ENCODE measurements at places on chromosomes 13 and 19. TPM values are rescaled to one million over a fixed set of nuclear protein-coding genes. Genes with fewer than 3 reads are reported as not detected.

LMTK3 gene
- total RNA-seq = 6.3 TPM

NDUFS7 gene
- 58.3 TPM for total RNA-seq

FFAR1 gene
- total RNA-seq = not detected

DNA sequence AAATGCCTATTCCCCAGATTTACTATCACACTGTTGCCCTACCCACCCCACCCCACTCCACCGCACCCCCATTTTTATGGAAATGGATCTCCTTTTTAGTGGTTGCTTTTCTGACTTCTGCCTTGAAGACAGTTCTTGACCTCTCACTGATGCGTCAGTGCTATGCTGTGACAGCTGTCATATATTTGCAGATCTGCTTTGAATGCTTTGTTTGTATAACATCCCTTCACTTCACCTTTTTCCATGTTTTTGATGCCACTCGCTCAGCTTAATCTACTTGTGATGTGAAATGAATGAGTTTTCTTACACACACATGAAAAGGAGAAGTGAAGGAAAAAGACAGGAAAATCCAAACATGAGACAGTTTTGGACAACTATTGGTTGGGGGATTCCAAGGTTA lies 731.0 kb downstream of the SLITRK6 start:
- no peak for DNase-seq

- no peak for DNase-seq
Observed at GRCh38 chr13:46731535-46731934, 65.4 kb downstream of the ESD start.

DNA sequence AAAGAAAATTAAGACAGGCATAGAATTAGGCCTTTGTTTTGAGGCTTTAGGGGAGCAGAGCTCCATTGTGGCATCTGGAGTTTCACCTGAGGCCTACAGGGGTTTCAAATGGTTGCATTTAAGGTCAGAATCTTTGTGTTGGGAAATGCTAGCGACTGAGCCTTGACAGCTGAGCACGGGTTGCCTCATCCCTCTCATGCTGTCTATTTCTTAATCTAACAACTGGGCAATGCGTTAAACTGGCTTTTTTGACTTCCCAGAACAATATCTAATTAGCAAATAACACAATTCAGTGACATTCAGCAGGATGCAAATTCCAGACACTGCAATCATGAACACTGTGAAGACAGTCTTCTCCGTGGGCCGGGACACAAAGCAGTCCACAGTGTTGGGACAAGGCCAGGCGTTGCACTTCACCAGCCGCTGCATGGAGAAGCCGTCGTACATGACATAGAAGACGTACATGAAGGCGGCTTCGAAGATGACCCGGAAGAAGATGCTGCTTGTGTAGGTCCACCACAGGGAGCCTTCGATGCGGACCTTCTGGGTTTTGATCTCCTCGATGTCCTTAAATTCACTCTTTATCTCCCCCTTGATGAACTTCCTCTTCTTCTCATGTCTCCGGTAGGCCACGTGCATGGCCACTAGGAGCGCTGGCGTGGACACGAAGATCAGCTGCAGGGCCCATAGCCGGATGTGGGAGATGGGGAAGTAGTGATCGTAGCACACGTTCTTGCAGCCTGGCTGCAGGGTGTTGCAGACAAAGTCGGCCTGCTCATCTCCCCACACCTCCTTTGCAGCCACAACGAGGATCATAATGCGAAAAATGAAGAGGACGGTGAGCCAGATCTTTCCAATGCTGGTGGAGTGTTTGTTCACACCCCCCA lies 3.8 kb downstream of the GJB2 start:
- peak; percentile 35 for DNase-seq
